ENCODE measurements at places on chromosomes 11 and 22.

GRCh38 chr11:113562576-113562975 lies 87.4 kb upstream of the DRD2 start:
- no peak for DNase-seq

GRCh38 chr11:47105974-47106373 lies 70.7 kb downstream of the ARFGAP2 start:
- no peak for DNase-seq

DNA sequence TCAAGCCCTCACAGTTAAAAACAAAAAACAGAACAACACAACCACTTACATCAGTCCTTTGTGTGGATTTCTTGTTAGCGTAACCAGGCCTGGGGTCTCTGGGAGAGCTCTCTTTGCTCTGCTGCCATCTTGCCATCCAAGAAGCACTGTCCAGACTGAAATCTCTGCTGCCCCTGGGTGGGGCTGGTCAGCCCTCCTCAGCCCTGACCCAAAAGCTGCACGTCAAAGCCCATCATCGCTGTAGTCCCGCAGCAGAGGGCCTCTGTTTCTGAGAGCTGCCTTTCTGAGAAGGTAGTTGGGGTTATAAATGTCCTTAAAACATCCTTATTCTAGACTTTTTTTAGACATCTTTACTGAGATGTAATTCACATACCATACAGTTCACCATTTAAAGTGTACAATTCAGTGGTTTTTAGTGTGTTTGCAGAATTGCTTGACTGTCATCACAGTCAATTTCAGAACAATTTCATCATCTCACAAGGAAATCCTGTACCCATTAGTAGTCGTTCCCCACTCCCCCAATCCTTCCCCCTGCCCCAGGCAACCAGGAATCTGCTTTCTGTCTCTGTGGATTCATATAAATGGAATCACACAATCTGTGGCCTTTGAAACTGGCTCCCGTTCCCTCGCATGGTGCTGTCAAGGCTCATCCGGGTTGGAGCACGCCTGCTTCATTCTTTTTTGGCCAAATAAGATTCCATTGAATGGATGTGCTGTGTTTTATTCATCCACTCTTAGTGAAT lies 94.9 kb downstream of the TBC1D22A start:
- no peak for DNase-seq

GRCh38 chr11:16911658-16912057 lies 102.6 kb downstream of the PLEKHA7 start:
- DNase-seq, result no peak

DNA sequence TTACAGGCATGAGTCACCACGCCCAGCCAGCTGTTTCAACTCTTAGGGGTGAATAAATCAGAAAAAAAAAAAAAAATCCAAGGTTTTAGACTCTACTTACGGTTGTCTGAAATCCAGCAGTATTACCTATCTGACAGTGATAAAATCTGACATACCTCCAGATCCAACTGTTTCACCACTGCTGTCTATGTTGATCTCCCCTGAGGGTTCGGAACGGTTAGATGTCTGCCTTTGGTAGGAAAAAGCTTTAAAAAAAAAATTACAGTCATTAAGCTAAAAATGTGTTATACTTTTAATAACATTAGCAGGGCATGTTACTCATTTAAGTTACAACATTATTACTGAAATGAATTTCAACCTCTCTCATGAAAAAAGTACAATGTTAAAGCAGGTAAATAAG lies 21.1 kb downstream of the NCAPD3 start:
- DNase-seq, result no peak

DNA sequence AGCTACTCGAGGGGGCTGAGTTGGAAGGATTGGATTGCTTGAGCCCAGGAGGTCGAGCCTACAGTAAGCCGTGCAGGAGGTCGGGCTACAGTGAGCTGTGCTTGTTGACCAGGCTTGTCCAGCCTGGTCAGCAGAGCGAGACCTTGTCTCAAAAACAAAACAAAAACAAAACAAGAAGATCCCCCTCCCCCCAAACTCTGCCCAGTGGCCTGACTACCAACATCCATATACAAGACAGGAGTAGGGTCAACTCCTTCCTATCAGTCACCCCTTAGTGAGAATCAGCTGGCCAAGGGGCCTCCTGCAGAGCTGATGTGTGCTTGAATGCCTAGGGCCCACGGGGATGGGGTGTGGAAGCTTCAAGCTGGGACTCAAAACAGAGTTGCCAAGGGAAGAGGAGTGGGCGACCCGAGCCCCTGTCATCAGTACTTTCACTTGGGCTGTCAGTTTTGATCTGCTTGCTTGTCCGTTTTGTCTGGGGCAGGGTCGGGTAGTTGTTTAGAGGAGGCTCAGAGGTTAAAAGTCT lies 942 bp upstream of the TSPAN18 start:
- DNase-seq, result no peak

- no peak for DNase-seq
Observed at GRCh38 chr22:39130152-39130704, 22.3 kb downstream of the CBX7 start.

- no peak for DNase-seq
Observed at GRCh38 chr22:39933741-39934140, 26.5 kb upstream of the TMA7B start.

GRCh38 chr22:31081963-31082605 lies 966 bp downstream of the SMTN start:
- DNase-seq, result no peak

GRCh38 chr11:12800032-12800671 lies 125.9 kb downstream of the TEAD1 start:
- no peak for DNase-seq

DNA sequence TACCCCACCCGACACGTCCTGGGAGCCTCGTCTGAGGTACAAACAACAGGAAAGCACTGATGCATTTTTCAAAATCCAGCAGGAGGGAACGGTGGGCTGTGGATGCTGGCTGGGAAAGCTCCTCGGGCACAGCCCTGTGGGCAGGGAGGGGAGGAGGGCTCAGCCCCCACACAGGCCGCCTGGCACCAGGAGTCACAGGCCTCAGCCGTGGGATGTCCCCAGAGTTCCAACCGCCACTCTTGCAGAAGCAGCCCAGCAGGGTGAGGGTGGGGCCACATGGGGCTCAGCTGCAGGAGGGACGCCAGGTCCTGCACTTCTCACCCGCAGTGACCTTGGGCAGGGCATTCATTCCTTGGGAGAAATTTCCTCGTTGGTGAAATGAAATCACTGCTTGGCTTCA lies 274.6 kb downstream of the BRD1 start:
- DNase-seq, result no peak

DNA sequence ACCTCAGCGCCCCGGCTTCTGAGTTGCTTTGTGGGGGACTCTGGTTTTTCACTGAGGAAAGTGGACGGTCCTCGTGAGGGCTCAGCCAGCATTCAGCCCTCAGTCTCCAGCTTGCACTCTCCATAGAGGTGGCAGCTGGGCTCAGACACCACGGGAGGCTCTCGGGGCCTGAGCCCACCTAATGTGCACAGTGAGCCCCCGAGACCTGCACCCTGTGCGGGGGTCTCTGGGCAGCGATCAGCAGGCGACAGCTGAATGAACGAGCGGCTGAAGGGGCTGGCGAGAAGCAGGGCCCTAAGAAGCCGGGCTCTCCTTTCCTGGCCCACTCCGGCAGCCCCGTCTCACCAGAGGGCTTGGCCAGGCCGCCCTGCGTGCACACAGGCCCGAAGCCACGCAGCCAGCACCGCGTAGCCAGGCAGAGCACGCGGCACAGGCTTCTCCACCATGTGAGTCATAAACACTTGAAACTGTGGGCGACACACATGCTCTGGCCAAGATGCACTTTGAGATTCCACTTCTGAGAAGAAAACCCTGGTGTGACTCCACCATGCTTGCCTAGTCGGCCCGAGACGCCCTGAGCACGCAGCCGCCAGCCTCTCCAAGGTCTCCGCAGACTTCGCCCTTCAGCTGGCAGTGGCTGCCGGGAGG lies 28.0 kb downstream of the TOLLIP start:
- no peak for DNase-seq

DNA sequence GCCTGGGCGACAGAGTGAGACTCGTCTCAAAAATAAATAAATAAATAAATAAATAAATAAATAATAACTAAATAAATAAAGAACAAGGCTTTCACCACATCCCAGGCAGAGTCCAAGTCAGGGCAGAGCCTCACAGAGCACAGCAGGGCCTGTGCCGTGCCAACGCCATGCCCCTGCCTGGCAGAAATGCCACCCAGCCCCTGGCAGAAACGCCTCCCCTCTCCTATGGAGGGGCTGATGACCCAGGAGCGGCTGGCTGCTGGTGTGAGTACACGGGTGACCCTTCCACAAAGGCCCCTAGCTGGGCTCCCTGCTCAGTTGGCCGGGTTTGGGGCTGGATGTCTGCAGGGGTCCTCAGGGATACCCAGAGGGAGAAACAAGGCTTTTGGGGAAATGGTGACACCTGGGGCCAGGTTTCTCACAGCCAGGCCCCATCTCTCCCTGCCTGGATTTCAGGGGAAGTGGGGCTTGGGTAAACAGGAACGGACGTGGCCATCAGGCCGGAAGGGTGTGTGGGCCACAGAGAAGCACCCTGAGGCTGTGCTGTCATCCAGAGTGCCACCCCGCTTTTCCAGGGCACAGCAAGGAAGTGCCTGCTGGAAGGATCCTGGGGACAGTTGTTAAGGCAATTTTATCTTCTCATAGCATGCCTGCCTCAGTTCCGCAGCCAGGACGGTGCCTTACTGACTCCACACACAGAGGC lies 5.1 kb downstream of the BID start:
- DNase-seq, result no peak

GRCh38 chr11:16921019-16921418 lies 93.2 kb downstream of the PLEKHA7 start:
- no peak for DNase-seq

GRCh38 chr11:76734456-76735420 lies 48.4 kb upstream of the TSKU start:
- no peak for DNase-seq

- DNase-seq, result no peak
Observed at GRCh38 chr11:27882066-27882697, 181.9 kb upstream of the BDNF start.

DNA sequence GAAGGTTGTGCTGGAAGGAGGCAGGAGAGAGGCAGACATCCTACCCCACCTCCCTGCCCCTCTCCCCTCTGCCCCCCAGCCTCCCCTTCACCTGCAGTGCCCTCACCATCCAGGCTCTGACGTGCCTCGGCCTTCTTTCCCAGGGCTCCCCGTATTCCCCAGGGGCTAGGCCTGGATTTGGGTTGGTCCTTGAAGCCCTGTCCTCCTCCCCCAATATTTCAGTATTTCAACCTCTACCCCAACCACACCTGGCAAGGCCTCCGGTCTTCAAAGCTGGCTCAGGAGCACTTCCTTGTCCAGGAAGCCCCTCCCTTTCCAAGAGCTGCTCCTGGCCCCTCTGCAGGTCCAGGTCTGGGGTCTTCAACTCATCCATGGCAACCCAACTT lies 8.6 kb upstream of the PDE2A start:
- no peak for DNase-seq

DNA sequence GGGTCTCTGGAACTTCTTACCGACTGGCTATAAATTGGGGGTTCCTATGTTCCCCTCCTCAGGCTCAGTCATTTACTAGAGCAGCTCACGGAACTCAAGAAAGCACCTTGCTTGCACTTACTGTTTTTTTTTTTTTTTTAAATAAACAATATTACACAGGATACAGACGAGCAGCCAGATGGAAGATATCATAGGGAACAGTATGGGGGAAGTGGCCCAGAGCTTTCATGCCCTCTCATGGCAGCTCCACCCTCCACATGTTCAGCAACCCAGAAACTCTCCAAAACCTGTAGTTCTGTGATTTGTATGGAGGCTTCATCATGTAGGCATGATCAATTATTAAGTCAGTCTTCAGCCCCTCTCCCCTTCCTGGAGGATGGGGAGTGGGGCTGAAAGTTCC lies 7.5 kb downstream of the UVRAG start:
- DNase-seq, result no peak

GRCh38 chr11:121566279-121567168 lies 113.8 kb upstream of the SORL1-AS1 start:
- no peak for DNase-seq

GRCh38 chr22:33299245-33299956 lies 241.2 kb upstream of the SYN3 start:
- no peak for DNase-seq

DNA sequence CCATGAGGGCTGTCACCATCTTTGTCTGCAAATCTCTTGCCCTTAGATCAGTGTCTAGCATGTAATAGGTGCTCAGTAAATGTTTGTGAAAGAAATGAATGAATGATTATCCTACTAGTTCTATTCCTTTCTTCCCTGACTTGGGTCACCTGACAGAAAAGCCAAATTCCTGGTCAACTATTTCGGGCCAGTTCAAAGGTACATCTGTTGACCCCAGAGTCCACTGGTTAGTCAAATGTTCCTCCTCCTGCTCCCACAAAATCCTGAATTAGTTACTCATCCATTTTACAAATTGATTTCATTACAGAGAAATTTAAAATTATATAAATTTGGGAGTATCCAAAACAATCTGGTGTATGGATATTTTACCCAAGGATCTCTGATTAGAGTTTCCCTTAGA lies 124.7 kb upstream of the NAV2 start:
- DNase-seq, result no peak

- DNase-seq, result no peak
Observed at GRCh38 chr11:106493751-106494150, 416.3 kb downstream of the AASDHPPT start.

Measured in stimulated activated CD4-positive, alpha-beta T cell treated with anti-CD3 and anti-CD28 coated beads, Interleukin-1b, Interleukin-23, amount 100 ng/mL, for 1 hour (primary cell).